ENCODE measurements at places on chromosomes 7 and 10. TPM values are rescaled to one million over a fixed set of nuclear protein-coding genes. Genes with fewer than 3 reads are reported as not detected.

Gene MRC1
- total RNA-seq = 14.9 TPM

Gene TFR2
- not detected for total RNA-seq

DNA sequence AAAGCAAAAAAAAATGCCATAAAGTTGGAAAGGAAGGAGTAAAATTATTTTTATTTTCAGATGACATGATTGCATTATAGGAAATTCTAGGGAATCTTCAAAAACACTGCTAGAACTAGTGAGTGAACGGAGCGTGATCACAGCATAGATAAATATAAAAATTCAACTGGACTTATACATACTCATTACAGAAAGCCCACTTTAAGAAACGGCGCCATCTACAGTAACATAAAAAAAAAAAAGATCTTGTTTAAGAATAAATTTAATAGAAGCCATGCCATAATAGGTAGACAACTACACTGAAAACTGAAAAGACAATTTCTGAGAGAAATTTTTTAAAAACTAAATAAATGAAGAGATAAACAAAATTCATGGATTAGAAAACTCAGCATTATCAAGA, 623.1 kb upstream of the MGMT start:
- DNase-seq = no peak

DNA sequence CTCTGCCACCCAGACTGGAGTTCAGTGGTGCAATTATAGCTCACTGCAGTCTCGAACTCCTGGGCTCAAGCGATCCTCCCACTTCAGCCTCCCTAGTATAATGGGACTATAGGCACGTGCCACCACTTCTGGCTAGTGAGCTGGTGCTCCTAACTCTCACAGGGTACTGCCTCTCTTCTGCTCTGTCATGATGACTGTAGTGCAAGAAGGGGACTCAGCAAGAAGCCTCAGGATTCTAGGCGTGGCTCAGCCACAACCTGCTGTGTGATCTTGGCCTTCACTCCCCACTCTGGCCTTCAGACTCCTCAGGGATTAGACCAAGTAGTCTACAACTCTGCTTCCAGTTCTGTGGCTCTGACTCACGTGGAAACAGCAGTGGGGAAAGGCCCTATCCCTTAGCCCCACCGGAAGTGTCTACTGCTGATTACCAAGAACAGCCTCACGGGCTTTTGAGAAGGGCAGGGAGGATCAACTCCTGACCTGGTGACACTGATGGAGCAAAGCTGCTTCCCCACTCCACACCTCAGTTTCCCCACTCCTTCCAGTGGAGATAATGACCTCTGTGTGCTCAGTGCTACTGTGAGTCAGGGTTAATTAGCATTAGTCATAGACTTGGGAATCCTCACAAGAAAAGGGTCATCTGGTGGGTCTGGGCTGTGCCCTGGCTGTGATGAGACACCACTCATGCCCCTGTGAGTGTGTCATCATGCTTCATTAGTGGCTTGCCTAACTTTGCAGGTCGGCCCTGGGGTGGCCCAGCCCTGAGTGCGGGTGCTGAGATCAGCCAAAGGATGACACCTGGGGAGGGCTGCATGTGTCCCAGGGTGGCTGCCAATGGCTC, 41.1 kb downstream of the ZC3HC1 start:
- no peak for DNase-seq

DNA sequence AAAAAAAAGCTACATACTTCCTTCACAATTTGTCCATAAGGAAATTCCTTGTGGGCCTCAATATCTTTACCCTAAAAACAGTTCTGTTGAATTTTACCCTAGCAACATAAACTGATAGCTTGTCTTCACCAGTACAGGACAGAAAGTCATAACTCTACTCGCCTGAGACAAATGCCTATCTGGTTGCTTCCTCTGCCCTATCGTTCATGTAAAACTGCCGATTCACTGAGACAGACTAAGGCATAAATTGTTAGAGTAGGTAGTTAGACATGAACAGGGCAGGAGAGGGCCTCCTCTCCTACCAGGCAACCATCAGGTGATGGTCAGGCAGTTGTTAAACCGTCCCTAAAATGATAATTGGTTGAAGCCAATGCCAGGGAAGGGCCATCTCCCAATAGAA, 25.0 kb downstream of the IFIT3 start:
- DNase-seq = no peak

DNA sequence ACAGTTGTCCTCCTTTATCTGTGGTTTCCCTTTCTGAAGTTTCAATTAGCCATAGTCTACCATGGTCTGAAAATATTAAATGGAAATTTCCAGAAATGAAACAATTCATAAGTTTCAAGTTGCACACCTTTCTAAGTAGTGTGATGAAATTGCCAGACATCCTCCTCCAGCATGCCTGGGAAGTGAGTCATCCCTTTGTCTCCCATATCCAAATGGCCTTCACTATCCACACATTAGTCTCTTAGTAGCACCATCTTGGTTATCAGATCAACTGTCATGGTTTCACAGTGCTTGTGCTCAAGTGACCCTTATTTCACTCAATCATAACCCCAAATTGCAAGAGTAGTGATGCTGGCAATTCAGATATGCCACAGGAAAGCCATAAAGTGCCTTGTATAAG, 83.4 kb upstream of the PPP1R9A start:
- DNase-seq = no peak

GRCh38 chr7:87231258-87231657, 11.7 kb upstream of the TMEM243 start:
- DNase-seq = no peak

GRCh38 chr10:22500656-22501340, 155.5 kb downstream of the SPAG6 start:
- peak; percentile 37 for DNase-seq

GRCh38 chr7:148790131-148790726, 91.5 kb downstream of the CUL1 start:
- DNase-seq = no peak

GRCh38 chr7:137734221-137734620, 112.6 kb downstream of the DGKI start:
- no peak for DNase-seq

DNA sequence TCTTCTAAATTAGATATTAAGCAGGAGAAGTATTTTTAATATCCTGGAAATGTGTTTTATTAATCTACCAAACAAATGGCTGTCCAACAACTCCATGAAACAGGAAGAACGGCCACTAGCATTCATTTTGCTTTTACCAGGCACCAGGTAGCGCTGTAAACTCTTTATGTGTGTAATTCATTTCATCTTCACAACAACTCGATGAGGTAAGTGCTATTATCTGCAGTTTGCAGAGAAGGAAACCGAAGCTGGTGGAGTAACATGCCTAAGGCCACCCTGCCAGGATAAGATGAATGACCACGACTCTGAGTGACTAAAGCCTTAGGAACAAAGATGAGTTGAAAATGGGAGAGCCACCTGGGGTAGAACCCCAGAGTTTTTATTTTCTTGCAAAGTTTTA, 101.2 kb downstream of the KIAA1217 start:
- no peak for DNase-seq

Measured in uterus (tissue), 4 donors.